ENCODE measurements at places on chromosomes 2 and 18. TPM values are rescaled to one million over a fixed set of nuclear protein-coding genes. Genes with fewer than 3 reads are reported as not detected.

GRCh38 chr2:188993247-188993646 lies 19.1 kb downstream of the COL3A1 start:
- no peak for DNase-seq

DNA sequence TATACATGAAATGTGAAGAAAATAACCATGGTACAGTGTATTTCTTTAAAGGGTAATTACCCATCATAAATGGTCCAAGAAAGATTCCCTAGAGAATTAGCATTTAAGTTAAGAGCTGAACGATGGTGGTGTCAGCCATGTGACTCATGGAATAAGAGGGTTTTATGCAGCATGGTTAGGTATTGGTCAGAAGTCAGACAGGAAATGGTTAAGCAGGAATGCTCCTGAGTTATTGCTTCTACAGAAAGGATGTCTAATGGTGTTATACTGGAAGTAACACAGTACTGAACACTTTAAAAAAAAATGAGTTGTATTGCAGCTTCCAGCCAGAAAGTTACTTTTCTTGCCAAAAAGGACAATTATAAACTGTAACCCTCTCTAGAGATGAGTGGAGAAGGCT lies 72.7 kb upstream of the UBE2E3 start:
- DNase-seq = no peak

GRCh38 chr2:37793004-37793403 lies 121.6 kb upstream of the CDC42EP3 start:
- DNase-seq = no peak

DNA sequence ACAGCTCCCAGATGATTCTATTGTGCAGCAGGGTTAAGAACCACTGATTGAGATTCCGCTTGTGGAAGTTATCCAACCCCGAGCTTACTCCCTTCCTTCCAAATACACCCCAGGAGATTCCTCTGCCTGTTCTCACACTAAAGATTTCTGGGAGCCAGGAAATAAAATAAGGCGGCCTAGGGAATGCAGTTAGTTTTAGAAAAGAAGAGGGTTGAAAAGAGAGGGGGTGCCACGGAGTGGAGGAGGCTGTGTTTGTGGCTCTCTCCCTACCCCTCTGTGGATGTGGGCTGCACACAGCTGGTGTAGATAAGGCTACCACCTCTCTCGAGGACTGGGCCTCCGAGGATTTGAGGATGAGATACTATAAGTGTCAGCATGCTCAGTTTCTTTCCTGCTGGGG lies 25.1 kb upstream of the SP3 start:
- DNase-seq = no peak

DNA sequence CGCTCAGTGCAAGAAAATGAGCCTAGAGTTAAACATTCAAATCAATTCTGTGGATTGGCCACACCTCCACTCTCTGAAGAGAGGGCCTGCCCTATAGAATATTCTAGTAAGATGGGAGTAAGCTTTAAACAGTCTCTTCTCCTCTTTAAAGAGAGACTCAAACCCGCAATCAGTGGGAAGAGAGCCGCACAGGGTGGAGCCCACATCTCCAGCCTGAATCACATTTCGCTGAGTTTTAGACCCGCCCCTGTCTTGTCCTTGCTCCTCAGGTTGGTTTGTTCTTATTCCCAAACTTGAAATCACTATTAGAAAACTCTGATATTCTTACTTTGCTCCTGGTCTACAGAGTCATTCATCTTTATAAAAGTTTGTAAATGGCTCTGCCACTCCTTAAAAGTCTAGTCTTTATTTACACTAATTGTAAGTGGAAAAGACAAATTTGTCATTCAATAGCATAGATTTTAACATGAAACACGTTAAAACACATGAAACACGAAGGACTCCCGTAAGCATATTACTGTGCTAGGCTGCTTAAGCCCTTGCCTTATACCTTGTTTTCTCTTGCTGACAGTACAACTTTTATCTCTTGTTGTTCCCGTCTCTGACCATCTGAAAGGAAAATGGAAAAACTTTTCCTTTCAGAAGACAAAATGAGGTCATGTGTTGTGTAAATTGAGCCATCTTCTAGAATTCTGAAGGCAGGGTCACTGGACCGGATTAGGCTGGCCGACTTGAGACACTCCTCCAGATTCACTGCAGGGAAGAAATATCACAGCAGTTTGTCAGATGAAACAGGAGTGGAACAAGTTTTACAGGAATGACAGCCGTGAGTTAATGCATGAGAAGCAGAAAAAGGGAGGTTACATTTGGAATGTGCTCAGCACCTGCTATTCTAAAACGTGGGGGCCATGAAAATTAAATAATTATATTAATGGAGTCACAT lies 5.6 kb downstream of the DSC1 start:
- no peak for DNase-seq

- no peak for DNase-seq
These were observed 58.4 kb upstream of the CERS6 start for GRCh38 chr2:168397629-168398028.

GRCh38 chr2:102208774-102209173 lies 22.0 kb downstream of the IL1RL2 start:
- DNase-seq = no peak

DNA sequence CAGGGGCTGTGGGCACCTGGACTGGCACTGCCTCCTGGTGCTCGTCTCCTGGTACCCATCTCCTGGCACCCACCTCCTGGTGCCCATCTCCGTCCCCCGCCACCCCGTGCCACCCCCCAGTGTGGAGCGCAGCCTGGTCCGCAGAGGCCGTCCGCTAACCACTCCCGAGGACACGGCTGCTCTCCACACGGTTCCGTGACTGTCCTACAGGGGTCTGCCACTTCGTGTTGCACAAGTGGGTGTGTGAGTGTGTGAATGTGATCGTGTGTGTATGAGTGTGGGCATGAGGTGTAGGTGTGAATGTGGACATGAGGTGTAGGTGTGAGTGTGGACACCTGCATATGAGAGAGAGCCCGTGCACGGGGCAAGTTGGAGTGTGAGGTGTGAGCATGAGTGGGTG lies 119.4 kb upstream of the HS6ST1 start:
- DNase-seq = no peak

DNA sequence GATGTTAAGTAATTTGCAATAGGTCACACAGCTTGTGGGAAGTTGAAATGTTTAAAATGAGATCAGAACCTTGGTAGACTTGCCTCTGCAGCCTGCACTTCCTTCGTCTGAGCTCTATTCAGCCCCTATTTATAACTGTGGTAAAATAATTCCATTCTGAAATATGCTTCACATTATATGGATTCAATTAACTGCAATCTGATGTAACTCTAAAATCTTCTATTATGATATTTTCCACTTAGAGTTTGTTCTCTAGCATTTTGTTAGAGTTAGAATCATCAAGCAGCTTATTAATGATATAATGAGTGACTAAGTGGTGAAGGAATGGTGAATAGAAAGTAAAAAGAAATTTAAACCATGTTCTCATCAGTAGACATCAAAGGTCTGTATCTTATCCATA lies 139.6 kb upstream of the ARHGAP28 start:
- no peak for DNase-seq

DNA sequence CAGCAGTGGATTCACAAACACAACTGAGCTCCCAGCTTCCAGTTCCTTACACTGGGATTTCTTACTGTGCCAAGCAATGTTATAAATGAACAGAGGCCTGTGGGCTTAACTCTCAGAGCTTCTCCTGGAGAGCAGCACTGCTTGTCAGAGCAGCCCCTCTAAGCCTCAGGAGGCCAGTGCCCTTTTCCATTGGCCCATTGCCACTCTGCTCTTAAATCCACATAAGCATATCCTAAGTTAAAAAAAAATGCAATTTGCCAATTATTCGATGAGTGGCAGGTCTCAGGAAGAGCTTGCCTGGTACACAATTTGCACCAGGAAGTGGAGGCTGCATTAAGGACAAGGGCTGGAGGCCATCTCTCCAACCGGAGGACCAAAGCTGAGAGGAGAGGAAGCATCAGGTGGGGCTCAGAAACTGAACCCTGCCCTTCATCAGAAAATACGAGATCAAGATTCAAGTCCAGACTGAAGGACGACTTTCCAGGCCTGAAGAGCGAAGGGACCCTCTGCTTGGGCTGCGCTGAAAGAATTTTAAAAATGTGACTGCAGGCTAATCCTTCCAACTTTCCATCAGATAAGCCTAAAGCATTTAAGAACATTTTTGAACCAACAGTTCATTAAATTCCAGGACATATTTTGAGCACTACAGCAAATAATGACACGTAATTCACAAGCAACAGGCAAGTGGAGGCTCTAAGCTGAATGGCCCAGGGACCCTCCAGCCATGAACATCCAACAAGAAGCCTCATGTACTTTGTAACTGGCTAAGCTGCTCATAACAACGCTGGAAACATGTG lies 28.4 kb upstream of the PXDN start:
- DNase-seq = no peak

DNA sequence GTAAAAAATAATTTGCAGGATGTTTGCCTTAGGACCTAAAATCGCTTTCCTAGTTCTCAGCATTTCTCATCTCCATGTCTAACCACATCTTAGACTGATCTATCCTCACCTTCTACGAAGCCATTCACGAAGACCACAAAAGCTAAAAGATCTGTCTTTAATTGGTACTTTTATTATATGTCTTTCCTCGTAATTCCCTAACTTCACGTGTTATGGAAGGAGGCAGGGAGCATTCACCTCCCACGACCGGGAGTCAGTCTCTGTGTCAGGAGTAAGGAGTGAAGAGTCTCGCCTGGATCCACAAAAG lies 1.6 kb downstream of the DLGAP1 start:
- DNase-seq = no peak

DNA sequence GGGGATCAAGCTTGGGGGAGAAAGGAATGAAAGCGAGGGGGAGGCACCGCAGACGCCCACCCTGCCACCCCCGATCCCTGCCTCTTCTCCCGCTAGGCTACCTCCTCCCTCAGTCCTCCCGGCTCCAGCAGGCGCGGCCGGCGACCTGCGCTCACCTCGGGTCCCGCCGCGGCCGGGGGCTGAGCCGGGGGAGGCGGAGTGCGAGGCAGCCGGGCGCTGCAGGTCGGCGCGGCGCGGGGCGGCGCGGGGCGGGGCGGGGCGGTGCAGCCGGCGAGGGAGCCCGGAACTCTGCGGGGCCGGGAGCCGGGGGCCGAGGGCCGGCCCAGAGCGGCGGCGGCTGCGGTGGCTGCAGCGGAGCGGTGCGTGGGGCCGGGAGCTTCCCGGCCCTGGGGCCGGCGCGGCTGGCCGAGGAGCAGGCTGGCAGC lies 477 bp downstream of the ACVR1 start:
- no peak for DNase-seq

GRCh38 chr18:59124370-59124704 lies 15.3 kb upstream of the SEC11C start:
- no peak for DNase-seq

DNA sequence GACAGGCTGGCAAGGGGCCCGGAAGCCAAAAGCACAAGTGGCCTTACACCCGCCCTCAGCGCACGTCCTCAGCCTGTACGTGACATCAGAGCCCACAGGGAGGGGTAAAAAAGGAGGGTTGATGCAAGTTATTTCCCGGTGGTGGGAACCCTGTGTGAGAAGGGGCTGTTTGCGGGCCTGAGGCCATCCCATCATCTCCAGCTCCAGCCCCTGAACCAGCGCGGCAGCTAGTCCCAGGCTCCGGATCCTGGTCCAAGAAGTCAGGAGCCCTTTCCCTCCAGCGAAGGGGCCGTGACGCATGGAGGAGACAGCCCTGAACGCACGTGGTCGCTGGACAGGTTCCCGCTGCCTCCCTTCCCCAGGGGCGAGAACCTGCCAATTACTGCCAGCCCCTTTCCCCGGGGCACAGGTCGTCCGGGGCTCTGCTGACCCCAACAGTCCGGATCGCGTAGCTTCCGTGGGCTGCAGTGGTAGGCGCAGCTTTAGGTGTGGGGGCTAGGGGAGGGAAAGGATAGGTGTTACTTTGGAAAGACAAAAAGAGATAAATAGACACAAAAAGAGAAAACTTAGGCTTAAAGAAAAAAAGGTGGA lies 1.3 kb upstream of the LRP2 start:
- peak; percentile 37 for DNase-seq

GRCh38 chr2:2641541-2642410 lies 310.7 kb upstream of the MYT1L start:
- DNase-seq = no peak

GRCh38 chr18:41025666-41026065 lies 929.4 kb upstream of the PIK3C3 start:
- DNase-seq = no peak

GRCh38 chr2:68060652-68061051 lies 2.2 kb downstream of the C1D start:
- DNase-seq = no peak

GRCh38 chr2:218894151-218894879 lies 13.7 kb downstream of the WNT10A start:
- no peak for DNase-seq

The CRYGC gene
- total RNA-seq = not detected

The PEX13 gene
- total RNA-seq = 19.9 TPM

The TSGA10 gene
- 4.0 TPM for total RNA-seq

The FAM136A gene
- 25.3 TPM for total RNA-seq

The C1QL2 gene
- not detected for total RNA-seq

The SPATA3 gene
- total RNA-seq = not detected
